ENCODE measurements at places on chromosomes 13 and 19. TPM values are rescaled to one million over a fixed set of nuclear protein-coding genes. Genes with fewer than 3 reads are reported as not detected.

DNA sequence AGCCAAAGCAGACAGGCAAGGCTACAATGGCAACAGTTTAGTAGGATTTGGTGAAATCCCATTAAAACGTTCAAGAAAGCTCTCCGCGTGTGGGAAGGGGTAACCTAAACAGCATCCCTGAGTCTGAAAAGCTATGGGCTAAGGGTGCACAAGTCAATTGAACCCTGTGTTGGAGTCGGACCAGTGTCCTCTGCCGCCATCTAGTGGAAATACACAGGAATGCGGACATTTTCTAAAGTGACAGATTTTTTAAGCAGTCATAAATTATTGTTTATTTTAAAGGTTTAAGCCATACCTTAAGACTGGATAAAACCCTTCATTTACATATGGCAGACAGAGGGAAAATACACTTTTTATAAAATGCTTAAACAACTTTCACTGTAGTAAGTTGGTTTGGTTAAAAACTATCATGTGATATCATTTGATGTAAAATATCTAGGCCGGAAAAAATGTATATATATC, 26.5 kb upstream of the LSM14A start:
- DNase-seq = no peak

GRCh38 chr19:41525989-41526388, 50.0 kb upstream of the CEACAM21 start:
- no peak for DNase-seq

DNA sequence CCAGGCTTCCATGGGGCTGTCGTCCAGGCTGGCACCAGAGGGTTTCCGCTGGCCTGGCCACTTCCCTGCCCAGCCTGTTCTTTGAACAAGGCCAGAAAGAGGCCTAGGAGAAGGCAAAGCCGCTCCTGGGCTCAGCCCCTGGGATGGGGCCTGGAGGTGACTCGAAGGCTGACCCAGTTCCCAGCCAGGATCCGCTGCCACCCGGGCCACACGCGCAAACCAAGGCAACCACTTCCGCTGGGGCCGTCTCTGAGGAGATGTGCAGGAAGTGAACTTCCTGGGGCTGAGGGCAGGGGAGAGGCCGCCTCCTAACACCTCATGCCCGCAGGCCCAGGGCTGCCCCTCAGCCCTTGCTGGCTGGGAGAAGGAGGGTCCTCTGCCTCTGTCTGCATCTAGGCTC, 15.2 kb downstream of the PLEKHF1 start:
- peak; percentile 71 for DNase-seq

GRCh38 chr13:101763191-101763590, 310.7 kb downstream of the ITGBL1 start:
- DNase-seq = no peak

Gene VSIG10L
- total RNA-seq = 0.65 TPM

DNA sequence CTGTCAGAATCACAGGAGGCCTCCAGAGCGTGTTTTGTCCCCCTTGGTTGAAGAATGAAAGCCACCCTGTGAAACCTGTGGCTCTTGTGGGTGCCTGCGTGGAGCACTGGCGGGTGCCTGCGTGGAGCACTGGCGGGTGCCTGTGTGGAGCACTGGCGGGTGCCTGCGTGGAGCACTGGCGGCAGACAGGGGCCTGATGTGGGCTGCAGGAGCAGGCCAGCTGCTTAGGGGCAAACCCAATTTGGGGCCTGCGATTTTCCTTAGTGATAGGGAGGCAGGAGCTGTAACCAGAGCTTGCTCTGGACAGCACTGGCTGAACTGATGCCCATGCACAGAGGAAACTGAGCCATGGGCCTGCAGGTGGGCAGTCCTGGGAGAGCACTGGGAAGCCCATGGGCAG, 24.3 kb downstream of the ARHGEF7 start:
- DNase-seq = no peak

GRCh38 chr19:7521551-7522071, 813 bp upstream of the MCOLN1 start:
- DNase-seq = no peak

DNA sequence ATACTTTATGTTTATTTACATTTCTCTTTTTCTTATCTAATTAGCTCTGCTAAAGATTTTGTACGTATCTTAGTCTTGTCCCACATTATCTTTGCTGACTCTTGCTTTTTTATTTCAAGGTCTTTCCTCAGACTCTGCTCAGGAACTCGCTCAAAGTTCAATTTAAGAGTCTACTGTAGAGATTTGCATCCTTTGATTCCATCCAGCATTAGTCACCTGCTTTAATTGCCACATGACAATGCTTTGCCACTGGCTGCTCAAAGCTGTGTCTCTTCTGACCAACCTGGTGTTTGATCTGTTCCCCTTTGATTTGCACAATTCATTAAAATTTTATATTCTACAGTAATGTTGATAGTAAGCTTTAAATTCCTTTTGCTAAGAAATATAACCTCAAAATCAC, 157.9 kb upstream of the FREM2 start:
- no peak for DNase-seq

- no peak for DNase-seq
Observed at GRCh38 chr13:47553329-47553977, 447.6 kb downstream of the SUCLA2 start.

Gene RYR1
- total RNA-seq = 0.73 TPM

GRCh38 chr13:21010621-21011020, 50.8 kb downstream of the LATS2 start:
- no peak for DNase-seq

DNA sequence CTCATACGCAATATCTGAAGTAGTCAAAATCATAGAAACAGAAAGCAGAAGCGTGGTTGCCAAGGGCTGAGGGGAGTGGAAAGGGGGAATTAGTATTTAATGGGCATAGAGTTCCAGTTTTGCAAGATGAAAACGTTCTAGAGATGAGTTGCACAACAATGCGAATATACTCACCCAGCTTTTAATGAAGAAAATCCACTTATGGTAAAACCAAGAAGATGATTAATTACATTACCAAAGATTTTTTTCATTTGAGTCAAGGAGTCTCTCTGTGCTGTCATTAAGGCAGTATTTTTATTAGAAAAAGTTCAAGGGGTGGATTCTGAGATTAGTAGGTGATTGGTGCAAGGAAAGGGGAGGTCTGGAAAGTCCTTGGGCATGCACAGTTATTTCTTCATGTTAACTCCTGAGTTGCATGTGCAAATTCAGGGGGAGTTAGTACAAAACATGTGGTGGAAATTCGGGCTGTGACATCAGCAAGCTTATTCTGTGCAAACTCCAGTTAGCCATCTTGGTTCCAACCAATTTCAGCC, 6.9 kb upstream of the CBY2 start:
- no peak for DNase-seq

DNA sequence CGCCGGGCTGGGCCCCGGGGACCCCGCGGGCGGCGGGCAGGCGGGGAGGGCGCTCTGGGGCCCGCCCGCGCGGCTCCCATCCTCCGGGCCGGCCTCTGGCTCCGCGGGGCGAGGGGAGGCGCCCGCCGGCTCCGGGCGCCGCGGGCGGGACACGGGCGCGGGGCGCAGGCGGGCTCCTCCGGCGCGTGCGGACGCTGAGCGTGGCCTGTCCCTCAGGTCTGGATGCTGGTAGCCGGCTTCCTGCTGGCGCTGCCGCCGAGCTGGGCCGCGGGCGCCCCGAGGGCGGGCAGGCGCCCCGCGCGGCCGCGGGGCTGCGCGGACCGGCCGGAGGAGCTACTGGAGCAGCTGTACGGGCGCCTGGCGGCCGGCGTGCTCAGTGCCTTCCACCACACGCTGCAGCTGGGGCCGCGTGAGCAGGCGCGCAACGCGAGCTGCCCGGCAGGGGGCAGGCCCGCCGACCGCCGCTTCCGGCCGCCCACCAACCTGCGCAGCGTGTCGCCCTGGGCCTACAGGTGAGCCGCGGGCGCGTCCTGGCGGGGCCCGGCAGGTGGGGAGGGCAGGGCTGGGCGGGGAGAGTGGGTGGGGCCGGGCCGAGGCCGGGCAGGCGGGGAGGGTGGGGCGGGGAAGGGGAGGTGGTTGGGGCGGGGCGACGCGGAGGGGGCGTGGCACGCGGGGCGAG, 420 bp downstream of the IL17D start:
- peak; percentile 86 for DNase-seq

DNA sequence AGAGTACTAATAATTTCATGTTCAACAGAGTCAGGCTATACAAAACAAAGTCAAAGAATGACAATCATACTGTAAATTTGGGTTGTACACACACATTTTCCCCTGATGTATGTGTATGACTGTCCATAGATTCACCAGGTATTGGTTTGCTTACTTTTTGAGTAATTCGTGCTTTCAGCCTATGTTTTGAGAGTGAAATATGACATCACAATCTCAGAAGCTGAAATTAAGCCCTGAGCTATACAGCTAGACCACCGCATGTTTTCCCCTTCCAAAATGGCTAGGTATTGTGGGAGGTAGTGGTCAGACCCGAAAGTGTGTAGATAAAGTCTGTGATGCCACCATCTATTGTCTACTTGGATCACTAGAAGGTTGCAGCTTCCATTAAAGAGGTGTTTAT, 102.8 kb downstream of the KATNAL1 start:
- no peak for DNase-seq

Gene NBEA
- total RNA-seq = 19.1 TPM

DNA sequence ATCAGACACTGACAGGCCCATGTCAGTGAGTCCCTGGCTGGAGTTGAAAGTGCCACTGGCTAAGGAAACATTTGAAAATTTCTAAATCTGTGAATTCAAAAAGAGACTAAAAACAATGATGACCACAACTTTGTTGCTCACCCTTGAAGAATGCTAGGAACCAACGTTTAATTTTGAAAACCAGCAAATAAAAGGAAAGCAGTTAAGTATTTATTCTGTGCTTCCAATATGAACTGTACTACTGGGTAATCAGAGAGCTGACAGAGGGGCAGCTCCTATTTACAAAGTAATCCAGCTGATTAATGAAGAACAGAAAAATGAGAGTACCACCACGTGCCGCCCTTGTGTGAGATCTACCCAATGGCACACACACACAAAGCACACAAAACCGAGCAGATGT, 44.7 kb upstream of the LATS2 start:
- DNase-seq = no peak

Measured in Right ventricle myocardium superior (tissue), 1 donor.